ENCODE measurements at places on chromosomes 7 and 10. TPM values are rescaled to one million over a fixed set of nuclear protein-coding genes. Genes with fewer than 3 reads are reported as not detected.

GRCh38 chr10:80466724-80467326 is 12.7 kb downstream of the TSPAN14 start:
- no peak for DNase-seq

- no peak for DNase-seq
Measured at GRCh38 chr10:100812978-100813377, 67.6 kb downstream of the PAX2 start.

Gene HOXA3
- total RNA-seq = 0.41 TPM

Gene ARPC1A
- 326 TPM for total RNA-seq

Gene CYP3A7
- not detected for total RNA-seq

Gene AEBP1
- total RNA-seq = not detected

Gene PROSER2
- total RNA-seq = 18.5 TPM

Data from A172 (cell line).